ENCODE measurements at places on chromosomes 1 and 21.

DNA sequence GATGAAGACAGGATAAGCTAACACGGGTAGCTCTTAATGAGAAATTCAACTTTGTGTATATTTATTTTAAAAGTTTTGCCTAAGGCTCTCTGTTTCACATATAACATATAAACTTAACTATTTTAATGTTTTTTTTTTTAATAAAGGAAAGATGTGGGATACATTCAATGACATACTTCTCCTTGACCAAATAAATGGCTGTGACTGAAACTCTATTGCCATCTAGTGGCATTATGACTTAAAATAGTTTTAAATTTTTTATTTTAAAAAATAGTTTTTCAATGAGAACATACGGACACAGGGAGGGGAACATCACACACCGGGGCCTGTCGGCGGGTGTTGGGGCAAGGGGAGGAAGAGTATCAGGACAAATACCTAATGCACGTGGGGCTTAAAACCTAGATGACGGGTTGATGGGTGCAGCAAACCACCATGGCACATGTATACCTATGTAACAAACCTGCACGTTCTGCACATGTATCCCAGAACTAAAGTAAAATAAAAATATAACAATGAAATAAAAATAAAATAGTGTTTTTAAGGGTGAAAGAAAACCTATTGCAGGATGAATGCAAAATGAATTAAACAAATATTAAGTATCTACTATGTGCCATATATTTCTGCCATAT lies 83.4 kb downstream of the LYST start:
- peak; percentile 24 for DNase-seq

GRCh38 chr1:30786264-30786991 lies 28.9 kb upstream of the LAPTM5 start:
- no peak for DNase-seq

DNA sequence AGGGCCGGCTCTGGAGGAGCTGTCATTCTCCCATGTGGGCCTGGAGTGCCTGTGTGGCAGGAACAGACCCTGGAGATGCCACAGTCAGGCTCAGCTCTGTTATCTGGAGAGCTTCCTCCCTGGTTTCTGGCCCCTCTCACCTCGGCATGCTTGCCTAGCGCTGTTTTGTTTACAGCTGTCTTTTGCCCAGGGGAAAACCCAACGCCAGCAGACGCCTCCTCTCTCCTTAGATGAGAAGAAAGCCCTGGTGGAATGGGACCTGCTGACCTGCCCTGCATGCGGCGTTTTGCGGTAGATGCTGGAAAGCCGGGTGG lies 104.9 kb downstream of the CRYAA start:
- DNase-seq = no peak

GRCh38 chr1:101100674-101101073 lies 75.1 kb upstream of the DPH5 start:
- DNase-seq = no peak

DNA sequence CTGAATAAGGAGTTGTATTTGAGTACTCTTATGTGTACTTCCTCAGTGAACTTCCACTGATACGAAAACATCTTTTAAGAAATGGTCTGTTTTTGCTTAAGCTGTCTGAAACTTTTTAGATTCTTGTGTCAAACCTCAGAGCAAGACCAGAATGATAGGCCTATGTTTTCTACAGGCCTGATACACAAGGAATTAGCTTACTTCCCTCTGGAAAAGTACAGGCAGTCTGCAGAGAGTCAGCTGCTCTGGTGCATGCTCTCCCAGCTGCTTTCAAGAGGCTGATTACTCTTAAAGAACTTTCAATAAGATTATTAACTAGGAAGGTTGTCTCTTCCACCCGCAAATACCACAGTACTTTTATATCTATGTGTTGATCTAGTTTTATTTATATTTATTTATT lies 9.5 kb downstream of the SNX27 start:
- DNase-seq = no peak

GRCh38 chr1:71088645-71089287 lies 7.9 kb upstream of the ZRANB2 start:
- no peak for DNase-seq

DNA sequence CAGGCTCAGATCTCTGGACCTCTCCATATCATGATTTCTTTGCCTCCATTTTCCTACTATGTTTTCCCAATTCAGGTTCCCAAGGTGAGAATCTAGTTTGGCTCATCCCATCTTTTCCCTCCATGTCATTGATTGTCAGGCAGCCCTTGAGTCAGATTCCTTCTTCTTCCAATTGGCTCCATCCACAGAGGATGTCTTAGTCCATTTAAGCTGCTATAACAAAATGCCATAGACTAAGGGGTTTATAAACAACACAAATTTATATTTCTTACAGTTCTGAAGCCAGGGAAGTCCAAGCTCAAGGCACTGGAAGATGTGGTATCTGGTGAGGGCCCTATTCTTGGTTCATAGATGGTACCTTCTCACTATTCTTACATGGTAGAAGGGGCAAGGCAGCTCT lies 42.8 kb upstream of the SLC2A1 start:
- no peak for DNase-seq

GRCh38 chr1:40610156-40610555 lies 55.3 kb downstream of the RIMS3 start:
- no peak for DNase-seq

- DNase-seq = no peak
Observed at GRCh38 chr1:52345252-52345651, 20.8 kb downstream of the CC2D1B start.

GRCh38 chr1:222911866-222912265 lies 97.0 kb downstream of the DISP1 start:
- no peak for DNase-seq

- no peak for DNase-seq
Observed at GRCh38 chr1:173253046-173253445, 45.9 kb upstream of the TNFSF4 start.

- DNase-seq = no peak
Observed at GRCh38 chr21:32364387-32364786, 28.4 kb downstream of the URB1 start.

DNA sequence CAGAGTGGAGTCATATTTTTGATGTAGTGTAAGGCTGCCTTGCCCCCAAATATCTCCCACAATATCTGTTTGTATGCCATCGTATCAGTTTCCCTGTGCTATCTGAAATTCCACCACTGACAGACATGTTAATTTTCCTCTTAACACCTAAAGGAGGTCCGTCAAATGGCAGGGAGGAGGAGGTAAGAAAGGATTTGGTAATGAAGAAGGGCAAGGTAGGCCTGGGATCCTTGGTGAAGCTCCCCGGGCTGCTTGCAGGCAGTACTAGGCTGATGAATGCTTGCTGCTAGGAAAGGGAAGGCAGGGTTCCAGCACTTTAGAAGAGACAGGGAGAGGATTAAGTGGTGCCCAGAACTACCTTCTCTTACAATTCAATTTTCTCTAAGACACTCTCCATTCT lies 402.4 kb upstream of the ZP4 start:
- no peak for DNase-seq

DNA sequence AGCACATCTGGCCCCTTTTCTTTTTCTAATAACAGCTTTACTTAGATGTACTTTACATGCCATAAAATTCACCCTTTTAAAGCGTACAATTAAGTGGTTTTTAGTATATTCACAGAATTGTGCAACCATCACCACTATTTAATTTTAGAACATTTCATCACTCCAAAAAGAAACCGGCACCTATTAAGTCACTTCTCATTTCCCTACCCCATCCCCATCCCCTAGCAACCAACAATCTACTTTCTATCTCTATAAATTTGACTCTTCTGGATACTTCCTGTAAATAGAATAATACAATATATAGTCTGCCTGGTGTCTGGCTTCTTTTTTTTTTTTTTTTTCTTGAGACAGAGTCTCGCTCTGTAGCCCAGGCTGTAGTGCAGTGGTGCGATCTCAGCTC lies 59.5 kb upstream of the ENAH start:
- peak; percentile 5 for DNase-seq

DNA sequence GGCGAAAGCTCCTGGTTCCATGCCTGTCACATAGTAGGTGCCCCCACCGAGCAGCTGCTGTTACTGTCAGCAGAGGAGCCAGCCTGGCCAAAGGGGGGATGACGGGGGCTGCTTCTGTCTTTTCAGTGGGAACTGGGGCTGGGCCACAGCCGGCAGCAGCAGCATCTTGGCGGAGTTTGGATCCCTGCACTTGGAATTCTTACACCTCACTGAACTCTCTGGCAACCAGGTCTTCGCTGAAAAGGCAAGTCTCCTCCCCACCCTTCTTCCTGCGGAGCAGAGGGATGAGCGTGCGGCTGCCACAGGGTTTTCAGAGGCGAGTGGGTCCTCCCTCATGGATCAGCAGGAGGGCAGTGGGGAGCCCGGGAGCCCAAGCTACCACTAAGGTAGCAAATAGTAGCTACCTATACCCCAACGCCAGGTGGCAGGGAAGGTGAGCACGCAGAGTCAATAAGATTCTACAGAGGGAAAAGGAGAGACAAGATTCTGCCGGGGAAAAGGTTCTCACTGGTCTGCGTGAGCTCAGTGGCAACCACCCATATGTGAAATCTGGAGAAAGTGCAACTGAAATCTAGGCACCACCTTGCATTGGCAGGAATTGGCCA lies 41.4 kb upstream of the SELENON start:
- DNase-seq = no peak

DNA sequence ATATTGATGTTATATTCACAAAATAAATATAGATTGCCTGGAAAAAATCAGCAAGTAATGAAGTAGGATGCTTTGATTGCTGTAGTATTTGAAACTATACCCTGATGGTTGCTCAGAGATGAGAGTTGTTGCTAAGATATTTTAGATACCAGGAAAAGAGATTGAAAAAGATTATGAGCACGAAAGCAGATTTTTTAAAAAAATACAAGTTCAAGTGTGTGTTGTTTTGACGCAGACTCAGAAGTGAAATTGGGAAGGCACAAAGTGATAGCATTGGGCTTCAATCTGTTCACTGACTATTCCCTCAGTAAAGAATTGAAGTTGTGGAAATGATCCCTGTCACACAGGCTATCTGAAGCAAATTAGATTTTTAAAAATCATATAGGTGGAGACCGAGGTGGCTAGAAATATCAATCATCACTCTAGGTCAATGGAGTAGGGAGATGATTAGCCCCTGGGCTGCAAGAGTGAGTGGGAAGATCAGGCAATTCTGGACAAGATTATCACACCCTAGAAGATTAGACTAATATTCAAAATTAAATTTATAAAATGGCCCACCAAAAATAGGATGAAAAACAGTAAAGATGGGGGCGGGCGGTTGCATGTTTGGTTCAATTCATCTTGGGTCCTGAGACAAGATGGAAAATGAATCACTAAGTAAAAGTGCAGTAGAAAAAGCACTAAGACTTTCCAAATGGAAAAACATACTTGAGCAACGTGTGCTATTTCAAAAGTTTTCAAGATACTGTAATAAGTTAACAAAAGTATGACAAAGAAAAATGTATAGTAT lies 41.5 kb upstream of the LRRC8D start:
- no peak for DNase-seq

DNA sequence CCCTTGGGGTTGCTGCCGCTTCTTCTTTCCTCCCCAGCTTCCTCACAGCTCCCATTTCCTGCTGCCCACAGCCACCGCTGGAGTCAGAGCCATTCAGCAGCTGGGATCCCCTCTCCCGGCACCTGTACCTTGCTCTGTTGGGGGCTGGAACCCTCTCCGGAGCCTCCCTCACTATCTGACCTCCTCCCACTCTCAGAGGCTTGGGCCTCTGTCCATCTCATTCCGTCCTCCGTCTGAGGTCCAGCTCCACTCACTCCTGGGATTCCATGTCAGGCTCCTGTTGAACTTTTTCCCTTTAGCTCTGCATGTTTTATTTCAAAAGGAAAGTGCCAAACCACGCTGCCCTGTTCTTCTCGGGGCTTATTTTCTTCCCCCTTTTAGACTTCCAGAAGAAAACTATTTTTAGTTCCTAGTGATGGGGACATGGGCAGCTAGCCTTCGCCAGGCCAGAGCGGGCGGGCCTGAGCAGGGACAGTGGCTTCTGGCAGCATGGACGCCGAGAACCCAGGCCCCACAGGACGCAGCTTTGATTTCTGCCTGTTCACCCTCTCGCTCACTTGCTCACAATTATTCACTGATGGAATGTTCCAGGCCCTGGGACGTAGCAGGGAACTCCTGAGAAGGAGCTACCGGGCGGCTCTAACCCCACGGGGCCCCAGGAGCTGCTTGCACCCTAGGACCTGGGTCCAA lies 79.2 kb downstream of the ARHGEF10L start:
- DNase-seq = no peak
